SJSA1 (cell line): ENCODE measurements at places on chromosomes 1 and 21. TPM values are rescaled to one million over a fixed set of nuclear protein-coding genes. Genes with fewer than 3 reads are reported as not detected.

The MARK1 gene
- 0.08 TPM in 1 of 2 replicates, not detected in the other for total RNA-seq

The PBX1 gene
- total RNA-seq = 16.6 and 18.5 TPM in 2 replicates

The DISP1 gene
- 3.7 and 5.2 TPM in 2 replicates for total RNA-seq

The CD53 gene
- total RNA-seq = not detected in 2 replicates

The SLAMF7 gene
- not detected in 2 replicates for total RNA-seq

The C4BPA gene
- total RNA-seq = not detected in 2 replicates

DNA sequence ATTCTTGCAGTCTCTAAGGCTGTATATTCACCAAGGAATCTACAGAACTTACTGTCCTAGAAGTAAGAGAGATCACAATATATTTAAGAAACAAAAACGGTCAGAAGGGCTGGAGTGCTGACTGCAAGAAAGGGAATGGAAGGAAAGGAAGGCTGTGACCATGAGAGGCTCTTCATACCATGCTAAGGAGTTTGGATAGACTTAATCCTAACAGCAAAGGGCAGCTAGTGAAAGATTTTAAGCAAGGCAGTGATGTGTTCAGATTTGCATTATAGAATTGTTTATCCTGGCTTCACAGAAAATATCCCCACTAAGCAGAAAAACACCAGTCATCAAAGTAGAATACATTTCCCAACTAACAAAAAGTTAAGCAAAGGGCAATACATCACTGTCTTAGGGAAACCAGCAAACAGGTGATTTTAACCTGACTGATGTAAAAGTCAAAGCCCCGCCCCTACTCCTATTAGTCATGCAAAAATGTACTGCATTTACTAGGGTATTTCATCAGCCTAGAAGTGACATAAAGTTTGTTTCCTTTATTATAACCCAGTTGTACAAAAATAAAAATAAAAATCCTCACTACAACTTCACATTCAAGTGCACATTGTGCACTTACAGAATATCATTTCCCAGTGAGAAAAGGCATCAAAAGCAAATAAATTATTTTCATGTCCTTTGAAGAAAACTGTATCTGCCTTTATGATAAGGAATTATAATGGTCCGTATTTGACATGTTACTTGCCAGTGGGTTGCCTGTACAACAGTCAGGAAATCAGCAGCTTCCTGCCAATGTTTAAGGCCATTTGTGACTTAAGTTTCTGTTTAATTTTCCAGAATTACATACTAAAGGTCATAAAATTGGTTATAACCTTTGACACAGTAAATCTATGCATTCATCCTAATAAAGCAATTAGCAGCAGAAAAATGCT, 17.2 kb downstream of the JAK1 start:
- no peak overlapping the region for H3K4me3 ChIP-seq
- H3K27me3 ChIP-seq = no peaks in the 10 kb centered on the region
- 0 out of 2 replicates have a peak overlapping the region, but pooled peaks have one; percentile 14 for H3K27ac ChIP-seq
- H3K36me3 ChIP-seq = no peaks in the 10 kb centered on the region

DNA sequence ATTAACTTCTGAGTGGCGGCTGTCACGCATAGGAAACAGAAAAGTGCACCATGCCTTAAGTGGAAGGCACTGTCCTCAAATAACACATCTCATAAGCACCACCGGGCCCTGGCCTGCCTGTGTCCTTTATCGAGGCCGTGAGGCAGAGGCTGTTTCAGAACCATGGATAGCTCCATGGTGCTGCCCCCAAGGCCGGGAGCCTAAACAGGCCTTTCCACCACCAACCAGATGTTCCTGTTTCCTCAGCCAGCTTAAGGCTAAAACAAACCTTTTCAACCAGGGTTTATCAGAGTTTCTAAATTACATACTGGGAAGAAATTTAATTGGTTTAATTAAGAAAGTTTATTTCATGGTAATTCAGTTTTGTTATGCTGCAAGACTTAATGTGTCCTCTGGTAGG, 114.4 kb downstream of the DMRTA2 start:
- DNase-seq = no peak
- no peaks in the 10 kb centered on the region for H3K27me3 ChIP-seq
- H3K36me3 ChIP-seq = no peaks in the 10 kb centered on the region
- no peak overlapping the region for H3K27ac ChIP-seq

- no peak for DNase-seq
- H3K27me3 ChIP-seq = no peaks in the 10 kb centered on the region
- H3K4me1 ChIP-seq = no peaks in the 10 kb centered on the region
These were observed 16.3 kb upstream of the BEND5 start for GRCh38 chr1:48792961-48793360.

DNA sequence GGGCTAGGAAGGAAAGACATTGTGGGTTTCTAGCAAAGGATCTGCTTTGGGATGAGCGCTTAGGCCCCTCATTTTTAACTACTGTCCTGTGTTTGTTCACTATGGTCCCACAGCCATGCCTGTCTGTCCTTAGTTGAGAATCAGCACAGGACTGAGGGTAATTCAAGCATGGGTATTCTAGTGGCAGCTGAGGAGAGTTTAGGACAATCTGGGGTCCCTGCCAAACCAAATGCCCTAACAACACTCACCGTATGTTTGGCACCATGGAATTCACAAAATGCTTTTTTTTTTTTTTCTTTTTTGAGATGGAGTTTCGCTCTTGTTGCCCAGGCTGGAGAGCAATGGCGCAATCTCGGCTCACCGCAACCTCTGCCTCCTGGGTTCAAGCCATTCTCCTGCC, 10.4 kb downstream of the ARHGEF11 start:
- no peak overlapping the region for H3K27ac ChIP-seq
- H3K36me3 ChIP-seq = peaks cover 8% of the 10 kb centered on the region; the same call in 1 of the 2 replicates
- H3K4me1 ChIP-seq = 0 out of 2 replicates have a peak, but pooled peaks cover 6% of the 10 kb centered on the region
- no peak overlapping the region for H3K4me3 ChIP-seq
- H3K27me3 ChIP-seq = no peaks in the 10 kb centered on the region

- no peak overlapping the region for H3K27ac ChIP-seq
- H3K36me3 ChIP-seq = no peaks in the 10 kb centered on the region
- peak; percentile 38 for DNase-seq
- H3K27me3 ChIP-seq = no peaks in the 10 kb centered on the region
These were observed 27.2 kb downstream of the IRF2BP2 start for GRCh38 chr1:234582681-234583301.

GRCh38 chr1:41103766-41104165, 82.2 kb upstream of the SLFNL1 start:
- no peaks in the 10 kb centered on the region for H3K27me3 ChIP-seq
- H3K4me3 ChIP-seq = no peak overlapping the region
- no peak for DNase-seq
- peaks cover 13% of the 10 kb centered on the region; the same call in 1 of the 2 replicates for H3K36me3 ChIP-seq
- no peak overlapping the region for H3K27ac ChIP-seq

GRCh38 chr1:199223936-199224335, 585.1 kb downstream of the PTPRC start:
- H3K27me3 ChIP-seq = no peaks in the 10 kb centered on the region
- DNase-seq = no peak
- H3K36me3 ChIP-seq = no peaks in the 10 kb centered on the region
- H3K4me1 ChIP-seq = peaks cover 15% of the 10 kb centered on the region
- no peak overlapping the region for H3K4me3 ChIP-seq

GRCh38 chr1:223038288-223039006, 104.6 kb downstream of the TLR5 start:
- no peaks in the 10 kb centered on the region for H3K36me3 ChIP-seq
- no peak overlapping the region for H3K4me3 ChIP-seq
- 0 out of 2 replicates have a peak, but pooled peaks cover 6% of the 10 kb centered on the region for H3K4me1 ChIP-seq
- H3K27me3 ChIP-seq = no peaks in the 10 kb centered on the region
- no peak overlapping the region for H3K27ac ChIP-seq

- H3K4me1 ChIP-seq = no peaks in the 10 kb centered on the region; the same call in 1 of the 2 replicates
- DNase-seq = no peak
- no peaks in the 10 kb centered on the region for H3K27me3 ChIP-seq
These were observed 24.6 kb upstream of the RAP1GAP start for GRCh38 chr1:21693732-21694131.

- H3K36me3 ChIP-seq = no peaks in the 10 kb centered on the region
- peaks cover 11% of the 10 kb centered on the region for H3K4me1 ChIP-seq
- H3K4me3 ChIP-seq = no peak overlapping the region
- H3K27ac ChIP-seq = no peak overlapping the region
- no peak for DNase-seq
These were observed 51.7 kb downstream of the WLS start for GRCh38 chr1:68180441-68181164.

- H3K27ac ChIP-seq = no peak overlapping the region
- peaks cover 4% of the 10 kb centered on the region for H3K27me3 ChIP-seq
- no peaks in the 10 kb centered on the region for H3K36me3 ChIP-seq
- DNase-seq = no peak
- H3K4me3 ChIP-seq = no peak overlapping the region
- peaks cover 10% of the 10 kb centered on the region for H3K4me1 ChIP-seq
These were observed 75.7 kb upstream of the ZBTB40 start for GRCh38 chr1:22376001-22376400.

GRCh38 chr1:54975356-54976108, 4.9 kb upstream of the TMEM61 start:
- peaks cover 10% of the 10 kb centered on the region for H3K27me3 ChIP-seq
- DNase-seq = no peak
- H3K36me3 ChIP-seq = no peaks in the 10 kb centered on the region
- no peak overlapping the region for H3K27ac ChIP-seq
- no peak overlapping the region for H3K4me3 ChIP-seq

GRCh38 chr1:214367841-214368240, 86.9 kb downstream of the SMYD2 start:
- H3K27me3 ChIP-seq = no peaks in the 10 kb centered on the region
- no peak overlapping the region for H3K27ac ChIP-seq
- H3K4me3 ChIP-seq = no peak overlapping the region
- peaks cover 82% of the 10 kb centered on the region for H3K36me3 ChIP-seq
- DNase-seq = no peak

GRCh38 chr21:23127973-23128372, 2129.8 kb downstream of the NCAM2 start:
- no peak overlapping the region for H3K27ac ChIP-seq
- no peak overlapping the region for H3K4me3 ChIP-seq
